ENCODE measurements at places on chromosomes 3 and 15.

- peak; percentile 49 for DNase-seq
Observed at GRCh38 chr15:76904461-76905012, 603 bp downstream of the SCAPER start.

- DNase-seq = peak; percentile 2
Observed at GRCh38 chr15:68151277-68151676, 53.9 kb downstream of the CALML4 start.

GRCh38 chr3:83515123-83515522, 1443.7 kb upstream of the CADM2 start:
- DNase-seq = no peak

- peak; percentile 8 for DNase-seq
Observed at GRCh38 chr15:98503970-98504369, 144.4 kb upstream of the IGF1R start.

GRCh38 chr15:64681424-64682024, 93.9 kb downstream of the RBPMS2 start:
- DNase-seq = peak; percentile 68

GRCh38 chr3:170689893-170690660, 104.2 kb upstream of the SLC7A14 start:
- peak; percentile 39 for DNase-seq

DNA sequence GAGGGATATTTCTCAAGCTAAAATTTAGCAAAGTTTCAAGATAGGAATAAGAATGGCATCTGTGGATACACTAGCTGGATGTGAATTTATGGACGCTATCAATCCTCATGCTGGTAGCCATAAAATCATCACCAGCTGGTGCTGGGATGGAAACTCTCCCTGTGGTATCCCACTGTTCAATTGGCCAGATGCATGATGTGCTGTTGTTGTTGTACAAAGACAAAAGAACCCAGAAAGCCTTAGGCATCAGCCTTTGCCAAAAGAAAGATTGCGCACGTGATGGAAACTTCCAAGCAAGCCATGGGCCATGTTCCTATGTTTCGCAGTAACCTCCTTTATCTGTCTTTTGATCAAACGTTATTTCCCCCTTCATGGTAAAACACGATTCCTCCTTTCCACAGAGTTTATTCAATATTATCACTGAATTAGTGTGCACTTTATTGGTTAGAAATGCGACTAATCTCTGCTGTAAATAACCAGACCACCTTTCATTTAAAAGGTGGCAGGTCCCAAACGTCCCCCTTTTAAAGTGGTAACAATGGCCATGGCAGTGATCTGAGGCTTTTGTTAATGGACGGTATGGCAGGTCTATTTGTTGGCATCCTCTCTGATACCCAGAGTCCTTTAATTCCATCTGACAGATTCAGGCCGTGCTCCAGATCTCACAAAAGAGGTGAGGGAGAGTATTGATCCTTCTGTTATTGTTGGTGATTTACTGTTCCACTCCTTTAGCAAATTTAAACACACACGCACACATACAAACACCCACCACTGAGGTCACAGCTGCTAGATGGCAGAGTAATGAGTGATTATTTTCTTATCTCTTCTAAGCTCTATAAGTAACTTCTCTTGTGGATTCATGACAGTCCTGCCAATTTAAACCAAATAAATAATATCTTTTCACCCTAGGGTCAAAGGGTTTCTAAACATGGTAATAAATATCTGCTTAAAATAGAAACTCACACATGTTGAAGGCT, 291.2 kb upstream of the KCNMB2 start:
- no peak for DNase-seq

GRCh38 chr3:100927775-100928174, 65.4 kb downstream of the ABI3BP start:
- DNase-seq = peak; percentile 13

GRCh38 chr3:150275941-150276340, 132.2 kb upstream of the TSC22D2 start:
- no peak for DNase-seq

DNA sequence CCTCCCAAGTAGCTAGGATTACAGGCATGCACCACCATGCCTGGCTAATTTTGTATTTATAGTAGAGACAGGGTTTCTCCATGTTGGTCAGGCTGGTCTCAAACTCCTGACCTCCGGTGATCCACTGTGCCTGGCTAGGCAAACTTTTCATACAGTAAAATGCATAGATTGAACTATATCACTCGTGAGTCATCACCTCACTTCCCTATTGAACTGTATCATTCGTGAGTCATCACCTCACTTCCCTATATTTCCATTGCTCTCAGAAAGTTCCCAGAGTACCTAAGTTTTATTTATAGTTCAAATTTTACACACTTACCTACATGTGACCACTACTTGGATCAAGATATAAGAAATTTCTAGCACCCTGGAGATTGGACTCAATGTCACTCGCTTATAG, 73.6 kb upstream of the ACAD9 start:
- DNase-seq = peak; percentile 67

GRCh38 chr3:15405448-15406050, 21.8 kb downstream of the METTL6 start:
- peak; percentile 59 for DNase-seq

DNA sequence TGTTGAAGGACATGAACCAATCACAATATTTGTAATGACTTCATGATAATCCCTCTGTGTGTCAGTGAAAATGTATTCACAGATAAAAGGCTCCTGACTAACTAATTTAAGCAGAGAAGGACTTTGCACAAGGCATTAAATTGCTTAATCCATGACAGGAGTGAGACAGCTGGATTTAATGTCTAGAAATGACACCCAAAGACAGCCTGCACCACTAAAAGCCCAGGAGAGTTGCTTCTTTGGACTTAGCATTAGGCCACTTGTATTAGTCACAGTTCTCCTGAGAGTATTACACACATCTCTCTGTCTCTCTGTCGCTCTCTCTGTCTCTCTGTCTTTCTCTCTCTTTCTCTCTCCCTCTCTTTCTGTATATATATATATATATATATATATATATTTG, 180.4 kb downstream of the GOLGA8K start:
- DNase-seq = peak; percentile 1

DNA sequence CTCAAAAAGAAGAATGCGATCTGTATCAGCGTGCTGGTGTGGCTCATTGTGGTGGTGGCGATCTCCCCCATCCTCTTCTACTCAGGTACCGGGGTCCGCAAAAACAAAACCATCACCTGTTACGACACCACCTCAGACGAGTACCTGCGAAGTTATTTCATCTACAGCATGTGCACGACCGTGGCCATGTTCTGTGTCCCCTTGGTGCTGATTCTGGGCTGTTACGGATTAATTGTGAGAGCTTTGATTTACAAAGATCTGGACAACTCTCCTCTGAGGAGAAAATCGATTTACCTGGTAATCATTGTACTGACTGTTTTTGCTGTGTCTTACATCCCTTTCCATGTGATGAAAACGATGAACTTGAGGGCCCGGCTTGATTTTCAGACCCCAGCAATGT, 1.3 kb downstream of the P2RY1 start:
- DNase-seq = no peak

- peak; percentile 13 for DNase-seq
Observed at GRCh38 chr15:95202569-95203349, 971.4 kb downstream of the MCTP2 start.

DNA sequence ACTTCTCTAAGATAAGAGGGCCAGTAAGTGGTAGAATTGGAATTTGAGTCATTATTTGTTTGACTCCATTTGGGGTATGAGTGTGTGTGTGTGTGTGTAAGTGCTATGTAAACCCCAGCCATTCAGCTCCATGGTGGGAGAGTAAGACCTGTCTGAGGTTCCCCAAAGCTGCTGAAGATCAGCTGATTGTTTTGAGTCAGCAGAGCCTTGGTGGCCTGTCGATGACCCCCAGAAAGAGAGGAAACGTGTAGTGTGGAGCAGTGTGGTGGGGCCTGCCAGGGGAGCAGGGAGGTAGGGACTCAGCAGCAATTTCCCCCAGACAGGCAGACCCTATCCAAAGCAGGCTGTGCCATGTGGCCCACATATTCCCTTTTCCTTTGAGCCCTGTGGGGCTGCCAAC, 5.3 kb downstream of the DVL3 start:
- DNase-seq = no peak

DNA sequence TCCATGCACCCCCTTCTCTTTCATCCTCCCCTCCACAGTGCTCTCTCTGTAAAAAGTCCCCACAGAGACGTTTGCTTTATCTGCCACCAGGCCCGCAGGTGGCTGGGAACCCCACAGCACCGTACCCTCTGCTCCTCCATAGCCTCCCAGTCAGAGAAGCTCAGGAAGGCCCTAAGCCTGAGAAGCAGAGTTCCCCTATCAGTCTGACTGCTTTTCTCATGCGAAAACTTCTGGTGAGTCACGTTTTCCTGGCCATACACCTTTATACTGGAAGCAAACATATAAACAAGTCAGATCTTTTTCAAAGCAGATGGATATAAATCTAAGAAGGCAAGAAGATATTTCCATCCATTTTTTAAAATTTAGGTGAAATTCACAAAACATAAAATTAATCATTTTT, 51.5 kb upstream of the MEF2A start:
- no peak for DNase-seq

DNA sequence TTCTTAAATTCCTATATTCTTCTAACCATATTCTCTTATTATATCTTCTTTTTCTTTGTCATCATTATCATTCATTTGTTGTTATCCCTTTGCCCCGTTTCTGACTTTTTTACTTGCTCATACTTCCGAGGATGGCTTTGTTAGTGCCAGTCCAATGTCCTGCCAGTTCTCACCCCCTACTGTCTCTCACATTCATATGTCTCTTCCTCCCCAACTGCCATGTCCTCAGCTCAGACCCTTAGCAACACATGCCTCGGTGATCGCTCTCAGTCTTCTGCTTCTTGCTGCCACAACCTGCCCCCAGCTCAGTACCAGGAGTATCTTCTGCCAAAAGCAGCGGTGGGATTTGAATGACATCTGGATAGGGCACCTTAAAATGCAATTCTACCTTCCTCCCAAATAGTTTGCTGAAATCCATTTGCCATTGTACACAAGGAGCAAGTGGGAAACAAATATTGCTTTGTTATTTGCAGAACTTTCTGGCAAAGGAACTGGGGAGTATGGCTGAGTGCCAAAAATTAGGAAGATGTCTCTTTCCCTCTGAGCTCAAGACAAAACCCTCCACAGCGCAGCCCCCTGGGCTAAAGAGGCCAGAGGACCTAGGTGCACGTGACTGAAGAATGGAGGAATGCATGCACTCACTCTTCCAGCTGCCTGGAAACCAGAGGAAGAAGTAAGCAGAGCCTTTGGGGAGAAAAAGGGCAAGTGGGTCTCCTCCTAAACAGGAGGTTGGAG, 57.7 kb upstream of the CTNNB1 start:
- no peak for DNase-seq

- no peak for DNase-seq
Observed at GRCh38 chr3:72437661-72438406, 410.4 kb downstream of the SHQ1 start.

GRCh38 chr3:124140746-124141145, 148.8 kb upstream of the ROPN1 start:
- no peak for DNase-seq

DNA sequence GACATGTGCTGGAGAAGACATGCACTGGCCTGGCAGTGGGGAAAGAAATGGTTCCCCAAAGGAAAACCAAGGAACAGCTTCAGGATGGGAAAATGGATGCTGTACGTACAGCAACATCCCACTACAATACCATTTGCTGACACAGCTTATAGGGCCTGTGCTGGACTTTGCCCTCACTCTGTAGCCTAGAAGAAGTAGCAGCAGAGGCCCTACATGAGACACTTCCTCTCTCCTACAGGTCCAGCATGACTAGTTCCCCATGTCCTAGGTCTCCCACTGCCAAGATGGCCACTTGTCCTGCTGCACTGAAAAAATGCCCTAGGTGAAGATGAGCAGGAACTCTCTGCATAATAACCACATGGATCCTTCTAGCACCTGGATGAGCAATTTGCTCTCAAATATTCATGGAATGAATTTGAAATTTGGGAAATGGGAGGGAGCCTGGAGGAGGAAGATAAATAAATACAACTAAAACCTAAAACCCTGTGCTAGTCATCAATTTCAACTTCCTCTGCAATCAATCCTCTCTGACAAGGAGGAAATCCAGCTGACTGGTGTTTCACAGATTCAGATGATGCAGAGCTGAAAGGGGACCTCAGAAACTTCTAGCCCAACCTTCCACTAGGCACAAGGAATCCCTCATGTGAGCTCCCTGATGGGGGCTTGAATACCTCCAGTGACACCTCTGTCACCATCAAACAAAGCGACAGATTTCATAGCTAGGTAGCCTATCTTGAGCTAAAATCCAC, 514.3 kb upstream of the PPP2R3A start:
- DNase-seq = no peak

DNA sequence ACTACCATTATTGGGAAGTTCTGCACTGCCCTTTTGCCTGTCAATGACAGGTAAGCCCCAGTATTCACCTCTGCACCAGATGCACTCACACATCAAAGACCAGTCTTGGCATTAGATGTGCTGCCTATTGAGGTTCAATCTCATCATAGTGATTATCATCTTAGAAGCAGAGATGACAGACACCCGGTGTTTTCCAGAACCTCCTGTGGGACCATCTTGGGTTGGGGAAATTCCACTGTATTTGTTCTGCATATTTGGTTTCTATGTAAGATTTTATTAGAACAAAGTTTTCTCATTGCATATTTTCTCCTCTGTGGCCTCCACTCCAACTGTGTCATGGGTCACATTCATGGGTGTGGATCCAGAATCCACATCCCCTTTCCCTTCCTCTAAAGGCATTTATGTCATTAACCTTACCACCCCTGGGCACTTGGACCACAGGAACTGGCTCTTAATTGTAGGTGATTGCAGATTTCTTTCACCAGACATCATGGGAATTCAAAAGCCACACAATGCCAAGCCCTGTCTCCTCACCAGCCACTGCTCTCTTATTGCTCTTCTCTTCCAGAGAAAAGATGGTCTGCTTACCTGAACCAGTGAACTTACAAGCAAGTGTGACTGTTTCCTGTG, 31.2 kb downstream of the PLA1A start:
- DNase-seq = no peak

DNA sequence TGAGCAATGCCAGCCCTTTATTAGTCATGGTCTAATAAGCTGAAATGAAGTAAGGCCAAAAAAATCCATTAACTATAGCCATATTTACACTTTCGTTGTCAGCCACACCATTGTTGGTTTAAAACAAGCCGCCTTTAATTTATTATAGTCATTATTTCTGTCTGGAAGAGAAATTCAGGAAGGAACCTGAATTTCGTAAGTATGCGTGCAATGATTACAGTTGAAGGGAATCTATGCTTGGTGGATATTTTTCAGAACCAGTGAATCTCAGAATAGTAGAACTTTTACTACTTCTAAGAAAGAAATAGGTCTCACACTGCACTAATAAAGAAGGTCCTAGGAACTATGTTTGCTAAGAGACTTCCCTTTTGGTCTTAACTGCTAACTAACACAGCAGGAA, 59.1 kb downstream of the FAM43A start:
- DNase-seq = no peak

Data from MCF 10A (cell line).